ENCODE measurements at places on chromosomes 11 and 22.
A peak's percentile ranks its signal among the peaks of the same experiment; 100 is the strongest.

DNA sequence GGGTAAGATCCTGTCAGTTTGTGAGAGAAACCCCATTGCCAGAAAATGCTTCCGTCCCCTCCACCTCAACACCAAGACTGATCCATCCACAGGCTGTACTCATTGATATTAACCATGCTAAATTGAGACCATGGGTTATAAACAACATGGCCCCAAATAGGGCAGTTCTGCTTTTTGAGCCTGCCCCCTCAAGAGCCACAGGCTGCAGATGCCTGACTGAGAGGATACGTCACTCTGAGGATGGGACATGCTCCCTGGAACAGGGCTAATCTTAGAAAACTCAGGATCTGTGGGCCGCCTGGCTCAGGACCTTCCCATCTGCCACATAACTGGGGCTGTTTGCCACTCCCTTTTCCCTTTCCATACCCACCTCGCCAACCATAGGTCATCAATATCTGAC is 99.8 kb downstream of the MICAL2 start:
- DNase-seq = no peak

DNA sequence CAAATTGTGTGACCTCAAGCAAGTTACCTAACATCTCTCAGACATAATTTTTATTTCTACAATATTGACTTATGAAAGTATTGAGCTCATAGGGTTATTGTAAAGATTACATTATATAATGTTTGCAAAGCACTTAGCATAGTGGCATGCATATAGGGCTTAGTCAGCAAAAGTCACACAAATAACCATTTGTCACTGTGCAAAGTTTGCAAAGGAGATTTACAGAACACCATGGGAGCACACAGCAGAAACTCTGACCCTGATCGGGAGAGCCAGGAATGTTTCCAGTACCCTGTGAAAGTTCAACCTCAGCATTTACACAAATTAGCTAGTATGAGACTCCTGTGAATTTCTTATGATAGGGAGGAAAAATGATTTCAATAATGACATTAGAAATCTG is 804.6 kb upstream of the RAG2 start:
- DNase-seq = no peak

DNA sequence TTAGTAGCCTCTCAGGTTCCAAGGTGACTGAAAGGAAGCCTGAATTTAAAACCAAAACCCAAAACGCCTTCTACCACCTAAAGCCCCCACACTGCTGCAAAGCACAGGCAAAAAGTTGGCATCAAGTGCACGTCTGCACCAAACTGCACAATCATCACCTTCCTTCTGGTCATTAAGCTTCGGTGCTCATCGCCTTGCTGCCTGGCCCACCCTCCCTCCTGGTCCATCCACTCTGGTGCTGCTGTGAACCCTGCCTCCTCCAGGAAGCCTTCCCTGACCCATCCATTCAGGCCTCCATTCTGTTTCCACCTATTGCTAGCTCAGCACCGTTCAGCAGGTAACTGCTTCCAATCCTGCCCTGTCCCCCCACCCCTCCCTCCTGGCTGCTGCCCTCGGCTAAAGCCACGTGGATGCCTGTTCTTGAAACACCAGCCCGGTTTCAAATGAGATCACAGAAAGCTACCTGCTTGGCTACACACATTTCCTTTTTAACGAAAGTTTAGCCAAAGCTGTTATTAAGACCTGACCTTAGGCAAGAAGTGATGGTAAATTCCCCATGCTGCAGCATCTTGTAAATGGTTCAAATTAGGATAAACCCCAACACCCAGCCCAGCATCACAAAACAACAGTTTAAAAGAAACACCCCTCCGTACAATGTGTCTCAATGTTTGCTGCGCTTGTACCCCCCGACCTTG is 53.8 kb upstream of the CD5 start:
- no peak for DNase-seq

DNA sequence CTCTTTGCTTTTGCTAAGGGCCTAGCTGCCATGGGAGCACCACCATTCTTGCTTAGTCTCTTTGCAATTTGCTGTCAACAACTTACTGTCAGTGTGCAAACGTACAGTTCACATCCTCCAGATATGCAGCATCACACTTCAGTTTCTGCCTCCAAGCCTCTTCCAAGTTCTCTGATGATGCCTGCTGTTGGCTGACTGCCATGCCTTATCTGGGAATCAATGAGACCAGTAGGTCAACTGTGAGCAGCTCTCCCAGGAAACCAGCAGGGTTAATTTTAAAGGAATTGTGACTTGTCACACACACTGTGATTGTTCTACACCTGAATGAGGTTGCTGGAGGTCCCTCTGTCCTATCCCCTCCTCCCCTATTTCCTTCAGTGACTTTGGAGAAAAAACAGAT is 56.0 kb downstream of the COPB1 start:
- no peak for DNase-seq

DNA sequence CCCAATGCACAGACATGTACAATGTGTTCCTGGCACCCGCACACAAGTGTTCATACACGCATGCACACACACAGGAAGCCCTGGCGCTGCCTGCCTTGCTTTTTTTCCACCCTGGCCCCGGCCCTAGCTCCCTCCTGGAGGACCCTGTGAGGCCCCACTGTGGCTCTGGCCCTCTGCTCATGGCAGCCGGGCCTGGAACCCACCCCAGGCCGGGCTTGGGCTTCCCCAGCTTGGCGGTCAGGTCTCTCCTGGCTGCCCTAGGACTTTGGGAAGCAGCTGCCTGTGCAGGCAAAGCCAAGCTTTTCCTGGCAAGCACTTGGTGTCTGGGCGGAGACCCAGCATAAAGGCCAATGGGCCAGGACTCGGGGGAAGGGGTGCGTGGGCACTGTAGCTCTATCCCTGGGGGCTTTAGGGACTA is 30.5 kb downstream of the CD82 start:
- DNase-seq = no peak

- DNase-seq = peak; percentile 52
Observed at GRCh38 chr11:28107191-28107749, 686 bp downstream of the KIF18A start.

GRCh38 chr11:111730871-111731591 is 35.2 kb downstream of the PPP2R1B start:
- DNase-seq = peak; percentile 23

DNA sequence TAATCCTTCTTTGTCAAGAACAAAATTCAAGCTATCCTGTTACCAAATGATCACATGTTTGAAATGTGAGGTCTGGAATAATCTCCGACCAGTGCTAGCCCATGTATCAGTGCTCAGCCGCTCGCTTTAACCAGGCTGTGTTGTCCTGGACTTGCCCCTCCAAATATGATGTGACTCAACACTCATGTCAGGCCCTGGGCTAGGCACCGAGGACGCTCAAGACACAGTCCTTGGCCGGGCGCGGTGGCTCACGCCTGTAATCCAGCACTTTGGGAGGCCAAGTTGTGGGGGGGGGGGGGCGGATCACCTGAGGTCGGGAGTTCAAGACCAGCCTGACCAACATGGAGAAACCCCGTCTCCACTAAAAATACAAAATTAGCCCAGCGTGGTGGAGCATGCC is 54.1 kb upstream of the WNT7B start:
- no peak for DNase-seq

DNA sequence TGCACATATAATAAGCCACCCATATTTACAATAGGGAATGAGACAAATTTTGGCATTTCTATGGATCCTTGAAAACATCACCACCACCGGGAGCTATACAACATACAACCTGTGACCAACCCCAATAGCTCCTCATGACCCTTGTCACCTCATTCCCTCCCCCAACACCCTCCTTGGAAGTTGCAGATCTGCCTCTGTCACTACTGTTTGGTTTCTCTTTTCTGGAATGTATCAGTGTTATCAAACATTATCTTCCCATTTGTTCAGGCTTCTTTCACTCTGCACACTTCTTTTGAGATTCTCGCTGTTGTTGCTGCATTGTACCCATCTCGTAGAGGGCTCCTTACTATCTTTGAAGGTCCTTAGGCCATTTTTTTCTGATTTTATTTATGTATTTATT is 75.6 kb downstream of the ZNF280B start:
- no peak for DNase-seq
